ENCODE measurements at places on chromosomes 3 and 15. TPM values are rescaled to one million over a fixed set of nuclear protein-coding genes. Genes with fewer than 3 reads are reported as not detected.

GRCh38 chr3:195001961-195002861 lies 268.7 kb downstream of the XXYLT1 start:
- peak; percentile 45 for DNase-seq

- DNase-seq, result no peak
Observed at GRCh38 chr15:43799945-43800285, at the start of gene SERINC4. Gene SERINC4, minus strand, starts transcription at chr15:43800220. Its CDS starts 234 bp downstream, at chr15:43799986.

DNA sequence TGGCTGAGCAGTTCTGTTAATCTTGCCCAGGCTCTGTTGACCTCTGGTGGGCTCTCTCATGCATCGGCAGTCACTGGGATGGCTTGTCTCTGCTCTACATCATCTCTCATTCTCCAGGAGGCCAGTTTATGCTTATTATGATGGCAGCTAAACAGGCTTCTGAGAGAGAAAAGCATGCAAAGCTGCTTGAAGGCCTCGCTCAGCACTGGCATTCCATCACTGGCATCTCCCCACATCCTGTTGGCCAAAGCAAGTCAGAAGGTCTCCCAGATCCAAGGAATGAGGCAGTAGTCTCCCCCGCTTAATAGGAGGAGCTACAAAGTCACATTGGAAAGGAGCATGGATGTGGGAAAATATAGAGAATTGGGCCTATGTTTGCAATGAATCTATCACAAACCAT lies 212.6 kb downstream of the ZNF621 start:
- DNase-seq, result no peak

DNA sequence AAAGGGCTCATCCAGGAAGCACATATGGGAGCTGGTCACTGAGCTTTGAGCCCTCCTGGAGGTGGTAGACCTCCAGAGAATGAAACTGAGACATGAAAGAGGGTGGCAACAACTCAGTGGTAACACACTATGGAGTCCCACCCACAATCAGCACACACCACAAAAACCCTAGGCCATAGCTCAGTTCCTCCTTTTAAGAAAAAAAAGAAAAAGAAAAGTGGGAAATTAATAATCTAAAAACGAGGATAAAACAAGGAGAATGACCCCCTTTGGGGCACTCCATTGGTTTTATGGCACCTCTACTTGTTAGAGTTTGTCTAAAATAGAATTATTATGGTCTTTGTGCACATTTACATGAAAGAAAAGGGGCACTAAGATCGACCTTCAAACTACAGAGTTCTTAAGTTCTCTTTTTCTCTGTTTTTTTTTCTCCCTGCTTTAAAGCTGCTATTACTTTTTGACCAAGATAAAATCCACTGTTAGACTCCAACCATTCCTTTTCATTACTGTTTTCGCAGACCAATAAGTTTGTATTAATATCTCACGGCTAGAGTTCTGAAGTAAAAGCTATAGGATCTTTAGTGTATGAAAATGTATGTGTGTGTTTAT lies 40.2 kb upstream of the ZBTB20 start:
- no peak for DNase-seq

Gene NEK10
- 6.6 TPM for total RNA-seq

DNA sequence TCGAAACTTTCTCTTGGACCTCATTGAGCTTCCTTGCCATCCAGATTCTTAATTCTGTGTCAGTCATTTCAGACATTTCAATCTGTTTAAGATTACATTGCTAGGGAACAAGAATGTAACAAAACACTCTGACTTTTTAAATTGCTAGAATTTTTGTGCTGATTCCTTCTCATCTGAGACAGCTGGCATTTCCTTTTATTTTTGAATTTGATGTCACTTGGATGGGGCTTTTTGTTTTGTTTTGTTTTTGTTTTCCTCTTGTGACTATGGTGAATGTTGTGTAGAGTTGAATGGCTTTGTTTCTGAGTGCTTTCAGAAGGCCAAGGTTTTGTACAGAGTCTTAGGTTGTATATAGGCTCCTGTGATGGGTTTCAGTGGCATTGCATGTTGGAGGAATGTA lies 1129.3 kb downstream of the NAALADL2 start:
- DNase-seq, result no peak

Gene KBTBD13
- total RNA-seq, result 1.6 TPM

Gene IL5RA
- 0.04 TPM for total RNA-seq

- peak; percentile 2 for DNase-seq
Observed at GRCh38 chr3:113329757-113330156, 111.5 kb downstream of the CFAP44 start.

Gene ALDH1A2
- total RNA-seq, result 24.7 TPM

Gene CCR9
- total RNA-seq, result 0.09 TPM

GRCh38 chr3:126473292-126474168 lies 2.2 kb downstream of the ZXDC start:
- DNase-seq, result no peak

DNA sequence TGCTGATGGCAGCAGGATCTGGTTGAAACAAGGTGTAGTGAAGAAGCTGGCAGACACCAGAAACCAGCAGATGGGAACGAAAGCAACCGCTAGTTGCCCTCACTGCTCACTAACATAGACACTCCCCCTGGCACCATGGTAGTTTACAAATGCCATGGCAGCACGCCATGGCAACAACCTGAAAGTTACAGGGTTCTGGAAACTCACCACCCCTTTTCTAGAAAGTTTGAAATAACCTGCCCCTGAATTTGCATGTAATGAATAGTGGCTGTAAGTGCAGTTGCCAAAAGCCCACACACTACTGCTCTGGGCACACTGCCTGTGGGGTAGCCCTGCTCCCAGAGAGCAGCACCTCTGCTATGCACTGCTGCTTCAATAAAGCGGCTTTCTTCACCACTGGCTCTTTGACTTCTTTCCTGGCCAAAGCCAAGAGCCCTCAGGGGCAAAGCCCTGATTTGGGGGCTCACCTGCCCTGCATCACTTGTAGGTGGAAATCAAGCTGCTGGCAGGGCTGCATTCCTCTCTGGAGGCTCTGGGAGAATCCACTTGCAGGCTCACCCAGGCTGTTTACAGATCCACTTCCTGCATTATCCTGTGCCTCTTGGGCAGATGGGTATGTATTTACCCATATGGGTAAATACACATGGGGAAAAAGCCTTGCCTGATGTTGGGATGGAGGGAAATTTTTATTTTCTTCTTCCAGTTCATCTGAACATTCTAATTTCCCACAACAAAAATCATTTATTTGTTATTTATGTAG lies 2.0 kb upstream of the GP9 start:
- DNase-seq, result no peak

DNA sequence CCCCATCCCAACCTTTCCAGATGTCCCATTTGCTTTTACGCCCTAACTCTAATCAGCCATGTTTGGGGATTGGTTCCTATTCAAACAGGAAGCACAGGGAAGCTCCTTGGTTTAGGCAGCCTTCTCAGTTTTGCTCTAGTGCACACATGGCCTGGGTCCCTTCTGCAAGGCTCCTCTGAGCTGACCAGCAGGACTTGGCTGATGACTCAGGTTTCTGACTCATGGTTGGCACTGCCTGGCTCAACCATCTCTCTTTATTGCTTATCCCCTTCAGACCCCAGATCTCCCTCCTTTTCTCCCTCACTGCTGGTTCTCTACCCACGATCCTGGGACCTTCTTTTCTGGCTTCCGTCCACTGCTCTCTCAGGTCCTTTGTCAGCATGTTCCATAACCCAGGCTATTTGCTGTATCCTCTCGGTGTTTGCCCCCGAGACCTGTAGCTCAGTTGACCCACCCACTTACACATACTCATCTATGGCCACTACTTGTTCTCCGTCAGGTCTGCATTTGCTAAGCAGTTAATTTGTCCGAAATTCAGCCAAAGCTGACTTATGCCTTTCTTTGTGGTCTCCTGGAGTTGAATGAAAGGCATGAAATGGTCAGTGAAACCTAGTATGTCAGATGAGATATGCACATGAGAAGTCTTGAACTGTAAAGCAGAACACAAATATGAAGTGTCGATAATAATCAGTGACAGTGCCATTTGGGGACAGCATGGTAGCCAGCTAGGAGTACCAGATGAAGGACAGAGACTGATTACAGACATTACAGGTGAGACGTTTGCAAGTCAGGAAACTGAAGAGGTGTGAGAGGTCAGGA lies 323.5 kb upstream of the ROPN1 start:
- DNase-seq, result no peak

Gene SELENOT
- total RNA-seq, result 60.4 TPM

Gene SMCO1
- total RNA-seq, result 1.6 TPM

DNA sequence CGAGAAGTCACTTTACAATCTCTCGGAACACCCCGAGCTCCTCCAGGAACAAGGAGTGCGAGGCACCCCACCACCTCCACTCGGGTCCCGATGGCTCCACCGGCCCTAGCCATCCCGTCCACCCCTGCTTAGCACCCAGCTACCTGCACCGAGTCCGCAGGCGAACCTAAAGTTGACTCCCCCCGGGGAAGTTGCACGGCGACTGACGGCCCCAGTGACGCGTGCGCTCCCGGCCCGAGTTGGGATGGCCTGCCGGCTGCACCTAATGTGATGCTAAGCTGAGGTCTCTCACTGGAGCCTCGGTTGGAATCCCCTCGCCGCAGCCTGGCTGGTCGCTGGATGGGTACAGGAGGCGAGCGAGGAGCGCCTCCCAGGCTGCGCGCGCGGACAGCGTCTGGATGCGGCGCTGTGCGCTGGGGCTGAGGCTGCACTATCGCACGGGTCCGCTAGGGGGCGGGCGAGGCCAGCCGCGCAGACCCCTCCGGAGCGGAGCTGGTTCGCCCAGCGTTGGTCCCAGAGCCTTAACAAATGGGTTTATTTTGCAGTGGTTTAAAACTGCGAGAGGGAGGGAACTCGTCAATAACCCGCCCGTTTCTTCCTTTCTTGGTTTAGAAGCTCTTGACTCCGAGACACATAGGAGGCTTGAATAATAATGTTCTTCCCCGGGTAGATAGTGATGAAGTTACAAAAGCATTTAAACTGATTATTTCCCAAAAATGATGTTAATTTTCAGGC lies at the start of gene OXTR:
Gene OXTR (minus strand): TSS at position 526 of the 735 bp plus-strand sequence. CDS start 1,426 bp downstream, outside the sequence.
- DNase-seq, result peak; percentile 72

Gene CSTA
- total RNA-seq, result 0.22 TPM

Gene RCN2
- total RNA-seq, result 51.2 TPM

- DNase-seq, result no peak
Observed at GRCh38 chr3:4996223-4996765, 17.1 kb downstream of the BHLHE40 start.

DNA sequence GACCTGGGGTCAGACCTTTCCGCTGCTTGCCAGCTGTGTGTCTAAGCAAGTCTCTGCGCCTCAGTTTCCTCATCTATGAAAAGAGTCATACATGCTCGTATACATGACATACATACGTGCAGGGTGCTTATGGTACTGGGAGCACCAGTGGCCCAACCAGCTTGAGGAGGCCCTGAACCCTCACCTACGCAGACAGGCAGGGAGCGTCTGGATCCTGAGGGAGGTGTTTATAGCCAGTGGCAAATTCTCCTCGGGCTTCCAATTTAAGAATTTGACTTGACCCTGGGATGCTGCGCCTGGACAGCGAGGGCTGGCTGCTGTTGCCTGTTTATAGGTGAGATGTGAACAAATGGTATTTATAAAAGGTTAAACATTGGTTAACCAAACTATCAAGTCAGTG lies 17.7 kb upstream of the FGD5 start:
- DNase-seq, result no peak

DNA sequence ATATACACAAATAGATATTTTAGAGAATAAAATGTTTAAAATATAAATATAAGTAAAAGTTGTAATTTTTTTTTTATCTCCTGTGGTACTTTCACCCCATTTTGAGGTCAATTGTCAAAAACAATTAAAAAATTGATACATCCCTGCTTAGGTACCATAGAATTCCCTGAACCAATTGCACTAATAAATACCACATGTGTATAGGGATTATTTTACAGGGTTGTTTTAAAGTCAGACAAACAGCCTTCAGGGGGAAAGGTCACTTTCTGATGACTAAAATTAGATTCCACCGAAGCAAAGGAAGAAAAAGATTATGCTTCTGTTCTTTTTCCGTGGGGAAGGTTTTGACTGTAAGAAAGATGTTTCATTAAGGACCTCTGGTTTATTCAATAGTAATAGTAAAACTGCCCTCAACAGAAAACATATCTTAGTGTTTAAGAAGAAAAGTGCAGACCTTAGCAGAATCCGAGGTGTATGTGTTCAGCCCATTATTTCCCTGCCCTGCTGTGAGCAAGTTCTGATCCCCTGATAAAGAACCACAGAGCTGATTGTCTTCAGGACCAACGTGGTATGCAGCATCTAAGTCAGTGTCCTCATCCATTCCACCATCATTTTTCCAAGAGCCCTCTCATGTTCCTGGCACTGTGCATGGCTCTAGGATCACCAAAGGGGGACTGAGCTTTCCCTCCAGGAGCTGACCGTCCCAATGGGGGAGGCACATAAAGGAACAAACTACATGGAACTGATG lies 132.9 kb upstream of the IL12A start:
- DNase-seq, result no peak

Gene LRIG1
- 79.6 TPM for total RNA-seq

- DNase-seq, result no peak
Observed at GRCh38 chr3:73699327-73699726, 74.6 kb upstream of the PDZRN3 start.

Gene RAB6B
- total RNA-seq, result 2.0 TPM

GRCh38 chr3:3084890-3085289 lies 25.3 kb downstream of the IL5RA start:
- no peak for DNase-seq

Gene CHMP2B
- 16.0 TPM for total RNA-seq

Gene RBMS3
- total RNA-seq, result 77.4 TPM

- DNase-seq, result no peak
Observed at GRCh38 chr3:50388016-50388719, 28.8 kb upstream of the TMEM115 start.

GRCh38 chr15:72342385-72342784 lies 22.4 kb upstream of the CELF6 start:
- DNase-seq, result no peak

Gene PIGBOS1
- total RNA-seq, result 13.5 TPM

DNA sequence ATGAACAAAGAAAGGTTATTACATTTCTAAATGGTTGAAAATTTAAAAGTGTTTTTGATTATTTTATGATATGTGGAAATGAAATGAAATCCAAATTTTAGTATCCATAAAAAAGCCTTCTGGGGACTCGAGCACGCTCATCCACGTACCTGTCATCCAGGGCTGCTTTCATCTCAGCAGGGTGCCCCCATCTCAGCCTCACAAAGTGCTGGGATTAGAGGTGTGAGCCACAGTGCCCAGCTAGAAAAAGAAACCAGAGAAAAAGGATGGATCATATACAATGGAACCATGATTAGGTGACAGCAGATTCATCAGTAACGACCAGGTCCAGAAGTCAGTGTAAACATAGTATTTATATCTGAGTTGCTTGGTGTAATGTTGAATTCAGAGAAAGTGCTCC lies 49.7 kb downstream of the STARD5 start:
- DNase-seq, result no peak

Gene DUOX2
- 0.04 TPM for total RNA-seq

Data from muscle of leg (tissue), 16 donors.